ENCODE measurements at places on chromosomes 5 and 9.

DNA sequence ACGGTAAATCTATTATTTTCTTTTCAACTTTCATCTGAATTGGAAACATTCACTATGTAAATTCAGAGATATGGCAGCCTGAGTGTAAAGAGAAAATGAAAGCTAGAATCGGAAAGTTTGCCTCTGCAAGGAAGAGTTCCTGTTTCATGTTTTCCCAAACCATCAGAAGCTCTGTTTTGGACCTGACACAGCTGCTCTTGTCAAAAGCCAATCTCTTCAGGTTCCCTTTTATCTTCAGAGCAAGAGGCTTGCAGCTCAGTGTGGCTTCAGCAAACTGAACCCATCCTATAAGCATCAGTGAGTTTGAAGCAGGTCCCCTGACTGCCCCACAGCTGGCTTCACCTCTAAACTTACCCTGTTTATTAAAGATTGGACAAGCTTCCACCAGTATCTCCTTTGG lies 1099.7 kb downstream of the DTWD2 start:
- DNase-seq, result no peak

DNA sequence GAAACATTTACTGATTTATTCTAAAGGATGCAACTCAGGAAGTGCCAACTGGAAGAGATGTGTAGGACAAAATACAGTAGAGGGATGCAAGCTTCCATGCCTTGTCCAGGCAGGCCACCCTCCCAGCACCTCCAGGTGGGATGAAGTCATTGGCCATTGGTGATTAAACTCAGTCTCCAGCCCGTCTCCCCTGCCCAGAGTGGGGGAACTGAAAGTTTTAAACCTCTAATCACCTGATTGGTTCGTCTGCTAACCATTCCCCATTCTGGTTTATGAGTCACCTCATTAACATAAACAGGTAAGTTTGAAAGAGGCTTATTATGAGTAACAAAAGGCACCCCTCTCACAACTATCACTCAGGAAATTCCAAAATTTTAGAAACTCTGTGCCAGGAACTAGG lies 8.1 kb downstream of the TNFAIP8 start:
- no peak for DNase-seq

DNA sequence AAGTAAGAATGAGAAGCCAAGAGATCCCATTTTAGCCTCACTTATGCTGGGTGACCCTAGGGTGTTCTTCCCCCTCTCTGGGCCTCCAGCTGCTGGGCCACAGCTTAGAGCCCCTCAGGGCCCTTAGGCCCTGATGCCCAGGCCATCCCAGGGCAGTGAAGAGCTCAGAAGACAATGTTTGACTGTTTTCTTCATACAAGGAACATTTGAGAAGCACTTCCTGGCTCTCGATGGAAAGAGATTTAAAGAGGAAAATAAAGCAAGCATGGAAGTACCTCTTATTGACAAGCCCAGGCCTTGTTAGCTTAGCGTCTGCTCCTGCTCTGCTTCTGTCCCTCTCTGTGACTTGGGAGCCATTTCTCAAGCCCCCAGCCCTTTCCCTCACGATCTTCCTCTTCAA lies 165.9 kb upstream of the SMIM23 start:
- DNase-seq, result no peak

GRCh38 chr9:133854765-133855164 lies 116.6 kb upstream of the SARDH start:
- no peak for DNase-seq

DNA sequence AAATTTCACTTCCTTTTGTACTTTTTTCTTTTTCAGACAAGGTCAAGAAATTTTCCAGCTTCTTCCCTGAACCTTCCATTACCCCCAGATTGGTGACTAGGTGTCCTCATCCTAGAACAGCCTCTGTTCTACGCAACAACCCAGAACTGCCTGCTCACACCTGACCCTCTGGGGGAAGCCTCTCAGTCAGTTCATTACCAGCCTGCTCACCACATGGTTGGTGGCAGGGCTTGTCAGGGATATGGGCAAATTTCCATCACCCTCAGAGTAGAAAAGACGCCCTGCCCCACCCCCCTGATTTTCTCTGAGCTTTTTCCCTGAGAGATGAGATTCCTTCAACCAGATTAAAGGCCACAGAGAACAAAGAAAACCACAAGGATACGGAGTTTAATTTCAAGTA lies 5.3 kb upstream of the CFAP95 start:
- DNase-seq, result no peak

DNA sequence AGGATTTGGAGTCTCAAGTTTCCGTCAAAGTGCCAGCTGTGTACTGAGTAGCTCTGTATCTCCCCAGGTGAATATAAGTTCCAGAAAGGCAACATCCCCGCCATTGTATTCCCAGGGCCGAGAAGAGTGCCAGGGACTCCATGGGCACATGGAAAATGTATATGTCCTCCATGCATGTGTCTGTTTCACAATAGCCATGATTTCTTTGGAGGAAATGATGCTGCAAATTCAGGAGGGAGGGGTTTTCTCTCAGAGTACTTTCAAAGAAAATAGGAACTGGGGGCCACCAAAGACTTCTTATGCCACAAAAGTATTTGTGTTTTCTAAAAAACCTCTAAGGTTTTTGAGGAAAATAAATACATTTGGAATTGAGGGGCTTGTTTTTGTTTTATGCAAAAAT lies 524.6 kb downstream of the BNC2 start:
- no peak for DNase-seq

GRCh38 chr9:133569891-133570690 lies 35.6 kb downstream of the ADAMTSL2 start:
- DNase-seq, result no peak

- DNase-seq, result no peak
These were observed 28.8 kb downstream of the FAM163B start for GRCh38 chr9:133580419-133580738.

GRCh38 chr9:88536951-88537760 lies 2.2 kb downstream of the NXNL2 start:
- DNase-seq, result no peak

GRCh38 chr5:81629986-81630385 lies 120.9 kb downstream of the SSBP2 start:
- no peak for DNase-seq

DNA sequence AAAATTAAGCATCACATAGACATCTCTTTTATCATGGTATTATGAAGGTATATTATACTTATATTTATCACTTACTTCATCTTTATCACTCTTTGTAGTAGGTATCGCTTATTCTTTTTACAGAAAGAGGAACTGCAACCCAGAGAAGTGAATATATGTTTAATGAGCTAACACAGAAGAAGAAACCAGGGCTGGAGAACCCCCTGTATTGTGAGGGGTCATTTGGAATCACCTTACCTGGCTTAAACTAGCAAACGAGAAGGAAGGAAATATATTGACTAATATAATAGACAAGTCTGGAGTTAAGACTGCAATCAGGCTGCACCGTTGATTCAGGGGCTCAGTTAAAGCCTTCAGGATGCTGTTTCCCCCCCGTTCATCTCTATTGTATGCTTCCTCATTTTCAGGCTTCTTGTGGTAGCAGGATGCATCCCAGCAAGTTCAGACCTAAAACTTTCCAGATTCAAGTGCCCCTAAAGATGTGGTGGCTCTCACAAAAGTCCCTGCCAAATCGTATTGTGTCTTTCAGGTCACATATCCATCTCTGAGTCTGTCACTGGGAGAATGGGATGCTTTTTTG lies 146.4 kb downstream of the GCNT1 start:
- DNase-seq, result no peak

DNA sequence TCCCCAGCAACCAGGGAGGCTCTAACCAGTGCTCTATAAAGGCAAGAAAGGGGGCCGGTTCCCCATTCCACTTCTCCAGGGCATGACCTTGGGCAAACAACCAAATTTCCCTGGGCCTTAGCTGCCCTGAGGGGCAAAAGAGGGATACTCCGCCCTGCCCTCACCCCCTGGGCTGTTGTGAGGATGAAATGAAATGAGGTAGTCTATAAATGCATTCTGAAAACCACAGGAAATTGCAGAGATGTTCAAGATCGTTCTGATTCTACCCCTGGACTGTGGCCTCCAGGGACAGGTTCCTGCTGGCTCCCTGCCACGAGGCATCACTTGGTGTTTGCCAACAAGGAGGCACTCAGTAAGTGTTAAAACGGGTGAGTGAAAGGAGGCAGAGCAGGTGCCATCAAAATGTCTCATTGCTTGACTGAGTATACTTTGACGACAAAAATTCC lies 5.7 kb downstream of the RAPGEF1 start:
- DNase-seq, result peak; percentile 44

- DNase-seq, result peak; percentile 50
These were observed 1.7 kb downstream of the SLIT3 start for GRCh38 chr5:169299191-169299662.

GRCh38 chr5:90519081-90519480 lies 10.3 kb downstream of the LYSMD3 start:
- no peak for DNase-seq

GRCh38 chr5:132439521-132440089 lies 51.0 kb downstream of the IRF1 start:
- peak; percentile 88 for DNase-seq
